ENCODE measurements at places on chromosomes 6 and 20.
A peak's percentile ranks its signal among the peaks of the same experiment; 100 is the strongest.

- no peak for DNase-seq
These were observed at the start of gene PACSIN1 for GRCh38 chr6:34465531-34466241. TSS of gene PACSIN1 (plus strand) at chr6:34466076. CDS start at chr6:34526306, 60,230 bp downstream.

DNA sequence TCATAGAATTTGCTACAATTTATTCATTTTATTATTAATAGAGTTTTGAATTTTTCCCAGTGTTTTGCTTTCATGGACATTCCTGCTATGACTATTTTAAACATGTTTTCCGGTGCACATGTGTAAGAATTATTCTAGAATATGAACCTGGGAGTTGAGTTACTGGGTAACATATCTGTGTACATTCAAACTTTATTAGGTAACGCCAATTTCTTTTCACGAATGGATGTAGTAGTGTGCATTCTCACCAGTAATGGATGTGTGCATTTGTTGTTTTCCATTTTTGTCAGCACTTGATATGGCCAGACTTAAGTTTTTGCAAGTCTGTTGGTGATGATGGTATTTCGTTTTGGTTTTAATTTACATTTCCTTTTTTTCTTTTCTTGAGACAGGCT is 118.8 kb downstream of the CDKAL1 start:
- no peak for DNase-seq

DNA sequence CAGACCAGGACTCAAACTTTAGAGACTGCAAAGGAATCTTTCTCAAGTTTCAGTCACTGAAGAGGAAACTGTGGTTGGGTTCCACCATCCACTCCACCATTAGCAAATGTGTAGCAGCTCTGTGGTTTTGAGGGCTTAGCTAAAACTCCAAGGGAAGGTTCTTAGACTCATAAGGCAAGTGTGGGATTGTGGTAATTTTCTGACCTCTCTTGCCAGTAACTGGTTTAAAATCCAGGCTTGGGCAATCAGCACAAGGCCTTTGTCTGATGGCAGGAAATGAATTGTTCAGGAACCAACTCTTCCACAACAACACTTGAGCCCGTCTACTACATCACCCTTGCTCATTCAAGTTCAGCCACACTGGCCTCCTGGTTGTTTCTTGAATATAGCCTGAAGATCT is 68.6 kb upstream of the FBXL4 start:
- DNase-seq = no peak

DNA sequence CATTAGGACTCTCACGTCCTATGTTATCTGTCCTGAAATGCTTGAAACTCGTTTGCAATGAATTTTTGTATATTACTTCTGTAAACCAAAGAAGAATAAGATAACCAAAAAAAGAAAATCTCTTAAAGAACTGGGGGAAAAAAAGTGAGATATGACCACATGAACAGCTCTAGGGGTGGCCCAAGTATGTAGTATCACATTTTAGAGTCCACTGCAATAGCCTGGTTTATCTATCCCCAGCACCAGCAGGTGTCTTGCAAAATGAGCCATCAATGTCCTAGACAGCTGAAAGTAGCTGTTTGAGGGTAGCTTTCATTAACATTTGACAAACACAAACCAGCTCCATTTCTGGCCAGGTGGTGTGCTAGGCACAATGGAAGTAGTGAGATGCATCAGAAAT is 102.8 kb downstream of the PXDC1 start:
- no peak for DNase-seq

GRCh38 chr6:127482325-127482724 is 23.1 kb upstream of the KIAA0408 start:
- DNase-seq = no peak

DNA sequence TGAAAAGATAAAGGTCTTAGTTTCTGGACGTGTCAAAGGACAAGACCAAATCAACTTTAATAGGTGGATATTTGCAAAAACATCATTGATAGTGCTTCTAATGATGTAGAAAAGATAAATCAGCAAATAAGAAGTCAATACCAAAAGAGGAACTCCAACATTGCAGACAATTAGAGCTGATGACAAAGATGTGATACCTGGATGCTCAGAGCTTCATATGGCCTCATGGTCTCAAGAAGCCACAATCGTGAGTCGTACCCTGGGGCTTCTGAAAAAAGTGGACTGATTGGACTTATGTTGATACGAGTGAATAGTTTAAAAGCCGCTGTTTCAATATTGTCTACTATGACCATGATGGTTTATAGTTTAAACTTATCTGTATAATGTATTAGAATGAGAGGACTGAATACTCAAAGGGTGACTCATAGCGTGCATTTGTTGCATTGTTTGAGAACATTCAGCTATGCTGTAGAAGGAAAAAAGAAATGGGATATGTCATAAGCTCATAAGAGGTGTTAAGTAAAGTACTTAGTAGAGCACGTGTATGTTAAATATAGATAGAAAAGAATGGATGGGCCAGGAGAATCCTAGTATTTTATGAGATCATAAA is 54.6 kb upstream of the RIPOR2 start:
- DNase-seq = peak; percentile 48

- peak; percentile 55 for DNase-seq
These were observed 15.9 kb upstream of the ADGRF1 start for GRCh38 chr6:47057830-47058540.

GRCh38 chr20:63014710-63015109 is 7.9 kb upstream of the BHLHE23 start:
- peak; percentile 29 for DNase-seq

- peak; percentile 69 for DNase-seq
These were observed 135.0 kb upstream of the RIPOR2 start for GRCh38 chr6:25070547-25071366.

DNA sequence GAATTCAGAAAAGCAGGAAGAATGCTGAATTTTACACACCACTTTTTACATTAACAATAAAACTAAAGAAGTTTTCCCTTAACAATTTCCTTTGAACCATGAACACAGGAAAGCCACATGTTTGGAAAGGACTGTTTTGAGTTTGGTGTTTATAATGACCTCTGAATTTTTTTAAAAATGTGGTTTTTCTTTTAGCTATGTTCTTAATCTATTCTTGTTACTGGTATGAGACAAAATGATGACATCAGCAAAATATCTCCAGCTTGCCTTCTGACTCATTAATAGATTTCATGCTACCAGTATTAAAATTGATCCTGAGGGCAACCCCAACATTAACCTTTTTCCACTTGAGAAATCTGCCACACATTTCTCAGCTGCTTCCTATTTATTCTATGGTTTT is 217.5 kb upstream of the THEMIS start:
- no peak for DNase-seq

GRCh38 chr6:84251891-84252539 is 24.6 kb upstream of the CEP162 start:
- DNase-seq = no peak

DNA sequence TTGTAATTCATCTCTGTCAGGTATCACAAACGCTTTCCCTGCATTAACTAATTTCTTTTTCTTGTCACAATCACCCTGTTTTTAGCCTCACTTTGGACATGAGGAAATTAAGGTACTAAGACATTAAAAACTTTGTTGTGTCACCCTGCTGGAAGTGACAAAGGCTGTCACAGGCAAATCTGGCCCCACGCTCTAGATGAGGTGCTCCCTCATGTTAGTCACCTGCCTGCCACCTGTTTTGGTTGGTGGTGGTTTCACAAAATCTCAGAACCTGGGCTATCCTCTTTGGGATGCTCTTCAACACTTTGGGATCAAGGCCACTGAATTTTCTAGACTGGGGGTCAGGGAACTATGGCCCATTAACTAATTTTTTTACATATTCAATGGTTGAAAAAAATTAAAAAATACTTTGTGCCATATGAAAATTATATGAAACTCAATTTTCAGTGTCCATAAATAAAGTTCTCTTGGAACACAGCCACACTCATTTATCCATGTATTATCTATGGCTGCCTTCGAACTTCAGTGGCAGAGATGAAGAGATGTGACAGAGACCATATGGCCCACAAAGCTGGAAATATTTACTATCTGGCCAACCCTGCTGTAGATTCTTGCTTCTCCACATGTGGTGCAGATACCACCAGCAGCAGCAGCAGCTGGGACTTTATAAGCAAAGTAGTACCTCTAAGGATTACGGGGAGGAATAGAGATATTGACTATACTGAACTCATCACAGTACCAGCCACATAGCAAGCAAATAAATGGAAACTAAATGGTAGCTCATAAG is 16.1 kb upstream of the TNFAIP3 start:
- no peak for DNase-seq
